ENCODE measurements at places on chromosomes 4 and X. TPM values are rescaled to one million over a fixed set of nuclear protein-coding genes. Genes with fewer than 3 reads are reported as not detected.

DNA sequence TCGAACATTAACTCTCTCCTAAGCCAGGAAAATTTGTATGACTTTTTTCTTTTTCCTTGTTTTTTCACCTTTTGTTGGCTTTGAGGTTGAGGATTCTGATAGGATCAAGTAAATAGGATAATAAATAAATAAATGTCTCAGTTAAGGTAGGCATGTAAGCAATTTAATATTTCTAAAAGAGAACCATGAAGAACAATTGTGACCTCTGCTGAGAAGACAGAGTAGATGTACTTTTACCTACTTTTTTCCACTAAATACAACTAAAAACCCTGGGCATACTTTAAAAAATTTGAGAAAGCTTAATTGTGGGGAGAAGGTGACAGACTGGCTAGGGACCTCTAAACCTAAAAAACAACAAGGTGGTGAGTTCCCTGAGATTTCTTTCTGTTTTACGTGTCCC is 31.6 kb upstream of the CLNK start:
- H3K27ac ChIP-seq, result no peak overlapping the region
- no peaks in the 10 kb centered on the region for H3K36me3 ChIP-seq
- no peaks in the 10 kb centered on the region for H3K27me3 ChIP-seq
- H3K4me3 ChIP-seq, result no peak overlapping the region

DNA sequence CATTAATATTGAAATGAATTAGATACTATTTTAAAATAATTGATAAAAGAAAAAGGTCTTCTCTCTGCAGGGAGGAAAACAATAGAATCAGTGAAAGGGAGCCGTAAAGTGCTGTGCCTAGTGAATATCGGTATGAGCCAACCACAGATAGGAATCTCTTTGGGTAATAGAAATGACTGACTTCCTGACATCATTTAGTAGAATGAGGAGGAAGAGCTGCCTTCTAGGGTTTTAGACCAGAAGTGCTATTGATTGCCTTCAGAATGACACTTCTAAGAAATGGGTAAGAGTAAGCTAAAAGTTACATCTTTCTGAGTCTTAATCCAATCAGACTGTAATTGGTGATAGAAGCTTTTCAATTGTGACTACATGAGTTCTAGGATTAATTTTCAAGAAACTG is 134.0 kb upstream of the MAP9 start:
- no peaks in the 10 kb centered on the region for H3K4me1 ChIP-seq
- H3K4me3 ChIP-seq, result no peak overlapping the region
- no peak for DNase-seq

GRCh38 chr4:29853833-29854232 is 866.3 kb upstream of the PCDH7 start:
- no peak overlapping the region for H3K4me3 ChIP-seq
- no peak for DNase-seq
- H3K4me1 ChIP-seq, result no peaks in the 10 kb centered on the region
- H3K36me3 ChIP-seq, result no peaks in the 10 kb centered on the region
- H3K27ac ChIP-seq, result no peak overlapping the region

DNA sequence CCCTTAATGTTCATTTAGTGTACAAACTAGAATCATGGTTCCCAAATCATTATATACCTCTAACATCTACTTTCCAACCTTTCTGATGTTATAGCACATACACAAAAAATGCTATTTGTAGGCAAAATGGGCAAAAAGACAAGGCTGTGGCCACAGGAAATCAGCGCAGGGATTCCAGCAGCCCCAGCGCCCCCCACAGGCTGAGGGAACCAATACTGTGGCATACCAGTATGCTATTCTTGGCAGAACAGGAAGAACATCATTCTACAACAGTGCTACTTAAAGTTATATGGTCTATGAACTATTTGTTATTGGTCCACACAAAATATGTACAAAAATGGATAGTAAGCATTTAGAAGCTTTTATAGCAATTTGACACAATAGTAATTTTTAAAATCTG is 25.3 kb downstream of the STEEP1 start:
- H3K27ac ChIP-seq, result no peak overlapping the region
- H3K27me3 ChIP-seq, result no peaks in the 10 kb centered on the region
- H3K4me1 ChIP-seq, result no peaks in the 10 kb centered on the region
- H3K4me3 ChIP-seq, result no peak overlapping the region

DNA sequence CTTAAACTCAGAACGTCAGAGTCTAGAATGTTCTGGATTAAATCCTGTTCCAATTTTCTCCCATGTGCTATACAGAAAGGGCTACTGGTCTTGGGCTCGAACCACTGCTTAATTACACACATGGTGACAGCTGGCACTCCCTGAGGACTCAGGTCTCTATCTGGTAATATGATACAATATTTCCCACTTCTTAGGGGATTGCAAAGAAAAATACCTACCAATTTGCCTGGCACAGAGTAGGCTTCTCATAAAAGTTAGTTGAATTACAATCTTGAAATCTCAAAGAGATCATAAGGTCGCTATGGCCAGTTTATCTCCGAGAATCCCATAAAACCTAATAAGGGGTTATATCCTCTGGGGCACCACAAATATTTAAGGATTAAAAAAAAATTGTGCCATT is 8.6 kb downstream of the GPM6B start:
- no peak overlapping the region for H3K4me3 ChIP-seq
- H3K36me3 ChIP-seq, result no peaks in the 10 kb centered on the region
- H3K27ac ChIP-seq, result no peak overlapping the region
- H3K27me3 ChIP-seq, result peaks cover 10% of the 10 kb centered on the region

DNA sequence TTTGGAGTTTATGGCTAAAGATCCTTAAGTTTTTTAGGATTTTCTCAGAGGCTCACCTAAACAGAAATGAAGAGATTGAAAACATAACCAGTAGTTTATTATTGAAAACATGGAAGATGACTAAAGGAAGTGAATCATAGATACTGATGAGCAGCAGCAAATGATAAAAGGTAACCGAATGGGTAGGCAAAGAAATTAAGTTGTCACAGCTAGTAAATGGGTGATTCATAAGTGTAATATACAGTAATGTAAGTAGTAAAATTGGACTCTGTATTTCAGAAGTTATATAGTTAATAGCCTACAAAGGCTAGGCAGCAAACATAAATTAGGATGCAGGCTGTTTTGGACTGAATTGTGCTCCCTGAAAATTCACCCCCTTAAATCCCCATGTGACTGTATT is 59.0 kb upstream of the ADGRA3 start:
- no peak overlapping the region for H3K4me3 ChIP-seq
- peaks cover 6% of the 10 kb centered on the region for H3K4me1 ChIP-seq
- H3K27me3 ChIP-seq, result no peaks in the 10 kb centered on the region
- DNase-seq, result no peak
- no peak overlapping the region for H3K27ac ChIP-seq
- H3K36me3 ChIP-seq, result no peaks in the 10 kb centered on the region

DNA sequence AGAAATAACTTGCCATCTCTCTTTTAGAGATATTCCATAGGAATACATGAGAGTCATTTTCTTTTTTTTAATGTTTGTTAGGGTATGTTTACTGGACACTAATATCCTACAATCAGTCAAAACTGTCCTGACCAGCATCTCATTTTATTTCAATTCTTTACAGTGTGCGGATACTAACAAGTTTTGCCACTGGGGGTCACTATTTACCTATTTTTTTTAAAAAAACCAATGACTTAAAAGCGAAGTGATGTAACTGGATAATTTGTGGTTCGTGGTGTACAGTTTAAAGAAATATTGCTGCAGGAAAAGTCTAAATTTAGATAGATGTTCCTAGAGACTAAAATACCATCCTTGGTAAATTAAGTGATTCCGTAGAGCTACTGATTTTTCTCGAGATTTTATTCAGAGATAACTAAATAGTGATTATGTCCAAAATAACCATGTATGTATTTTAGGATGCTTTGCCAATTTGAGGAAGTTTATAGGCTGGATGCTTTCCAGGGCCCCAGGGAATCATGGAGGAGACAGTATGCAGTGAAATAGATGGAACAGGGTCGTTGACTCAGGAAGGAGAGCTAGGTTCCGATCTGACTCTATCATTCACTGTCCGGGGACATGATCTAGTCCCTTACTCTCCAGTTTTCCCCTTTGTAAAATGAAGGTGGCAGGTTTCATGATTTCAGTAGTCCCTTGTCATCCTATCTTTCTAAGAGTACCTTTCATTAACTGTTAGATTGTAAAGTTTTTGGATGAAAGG is 34.0 kb upstream of the GNPDA2 start:
- no peak overlapping the region for H3K27ac ChIP-seq
- H3K36me3 ChIP-seq, result no peaks in the 10 kb centered on the region
- peak; percentile 18 for DNase-seq
- no peak overlapping the region for H3K4me3 ChIP-seq

GRCh38 chr4:24730256-24731001 is 64.9 kb upstream of the SOD3 start:
- no peak overlapping the region for H3K27ac ChIP-seq
- H3K4me1 ChIP-seq, result no peaks in the 10 kb centered on the region
- no peaks in the 10 kb centered on the region for H3K36me3 ChIP-seq
- DNase-seq, result no peak
- no peak overlapping the region for H3K4me3 ChIP-seq

- no peak for DNase-seq
- no peaks in the 10 kb centered on the region for H3K36me3 ChIP-seq
- H3K4me1 ChIP-seq, result no peaks in the 10 kb centered on the region
- no peak overlapping the region for H3K4me3 ChIP-seq
Measured at GRCh38 chr4:117434424-117434823, 349.0 kb upstream of the TRAM1L1 start.

DNA sequence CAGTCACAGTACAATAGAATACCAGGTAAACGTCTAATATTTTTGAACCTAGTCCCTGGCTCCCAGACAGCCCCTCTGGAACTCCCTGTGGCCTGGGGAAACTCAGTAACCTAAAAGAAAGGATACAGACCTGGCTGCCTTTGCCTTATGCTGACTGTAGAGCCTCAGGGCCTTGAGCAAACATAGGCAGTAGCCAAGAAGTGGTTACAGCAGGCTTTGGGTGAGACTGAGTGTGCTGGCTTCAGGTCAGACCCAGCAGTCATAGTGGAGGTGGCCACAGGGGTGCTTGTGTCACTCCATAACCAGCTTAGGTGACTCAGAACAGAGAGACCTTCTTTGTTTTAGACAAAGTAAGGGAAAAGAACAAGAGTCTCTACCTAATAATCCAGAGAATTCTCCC is 141.8 kb upstream of the PRDX4 start:
- H3K4me1 ChIP-seq, result no peaks in the 10 kb centered on the region
- H3K4me3 ChIP-seq, result no peak overlapping the region
- no peaks in the 10 kb centered on the region for H3K36me3 ChIP-seq
- H3K27ac ChIP-seq, result no peak overlapping the region

DNA sequence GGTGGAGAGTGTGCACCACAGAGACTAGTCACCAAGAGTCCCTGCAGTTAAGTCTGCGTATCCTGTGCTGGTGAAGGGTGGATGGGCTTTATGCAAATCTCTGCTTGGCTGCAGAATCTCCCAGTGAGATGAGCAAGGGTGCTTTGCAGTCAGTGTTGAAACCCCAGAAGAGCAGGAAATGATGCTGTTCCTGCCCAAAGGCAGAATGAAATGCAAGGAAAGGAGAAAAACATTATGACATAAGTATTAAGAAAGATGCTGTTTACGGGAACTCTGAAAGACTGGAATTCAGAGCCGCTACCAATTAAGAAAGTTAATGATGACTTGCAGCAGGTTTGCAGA is 25.4 kb upstream of the ACSL1 start:
- no peak overlapping the region for H3K4me3 ChIP-seq
- H3K4me1 ChIP-seq, result no peaks in the 10 kb centered on the region
- DNase-seq, result peak; percentile 51
- peak overlapping the region; percentile 91 for H3K27ac ChIP-seq
- no peaks in the 10 kb centered on the region for H3K27me3 ChIP-seq
- no peaks in the 10 kb centered on the region for H3K36me3 ChIP-seq

DNA sequence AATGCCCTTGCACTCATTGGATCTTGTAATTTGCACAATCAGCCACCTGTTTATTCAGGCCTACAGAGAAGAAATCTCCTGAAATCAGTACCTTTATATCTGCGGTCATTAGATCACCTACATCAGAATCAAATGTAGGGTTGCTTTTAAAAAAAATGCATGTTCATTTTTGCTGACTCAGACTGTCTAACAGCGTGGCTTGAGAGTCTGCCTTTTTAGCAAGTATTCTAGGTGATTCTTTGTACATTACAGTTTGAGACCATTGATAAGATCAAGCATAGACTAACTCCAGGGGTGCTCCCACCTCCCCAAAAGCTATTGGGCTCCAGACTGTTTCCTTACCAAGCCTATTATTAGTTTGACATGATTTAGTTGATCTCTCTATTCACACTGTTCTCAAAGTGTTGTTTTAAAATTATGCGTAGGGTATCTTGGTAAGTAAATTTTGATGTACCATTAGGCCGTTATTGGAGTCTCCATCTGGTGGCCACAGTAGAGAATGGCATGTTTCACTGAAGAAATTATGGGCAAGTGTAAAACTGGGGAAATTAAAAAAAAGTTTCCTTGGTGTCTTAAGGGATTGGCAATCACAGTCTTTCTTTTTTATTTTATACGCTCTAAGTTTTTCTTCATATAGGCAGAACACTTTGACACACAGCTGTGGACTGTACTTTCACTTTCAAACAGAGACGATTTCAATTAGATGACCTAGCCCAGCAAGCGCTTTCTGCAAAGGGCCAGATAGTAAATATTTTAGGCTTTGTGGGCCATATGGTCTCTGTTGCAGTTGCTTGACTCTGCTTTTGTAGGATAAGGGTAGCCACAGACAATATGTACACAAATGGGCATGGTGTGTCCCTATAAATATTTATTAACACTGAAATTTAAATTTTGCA is 33.7 kb upstream of the MSL3 start:
- no peaks in the 10 kb centered on the region for H3K36me3 ChIP-seq
- no peaks in the 10 kb centered on the region for H3K4me1 ChIP-seq
- no peak overlapping the region for H3K27ac ChIP-seq
- H3K27me3 ChIP-seq, result no peaks in the 10 kb centered on the region
- no peak overlapping the region for H3K4me3 ChIP-seq

DNA sequence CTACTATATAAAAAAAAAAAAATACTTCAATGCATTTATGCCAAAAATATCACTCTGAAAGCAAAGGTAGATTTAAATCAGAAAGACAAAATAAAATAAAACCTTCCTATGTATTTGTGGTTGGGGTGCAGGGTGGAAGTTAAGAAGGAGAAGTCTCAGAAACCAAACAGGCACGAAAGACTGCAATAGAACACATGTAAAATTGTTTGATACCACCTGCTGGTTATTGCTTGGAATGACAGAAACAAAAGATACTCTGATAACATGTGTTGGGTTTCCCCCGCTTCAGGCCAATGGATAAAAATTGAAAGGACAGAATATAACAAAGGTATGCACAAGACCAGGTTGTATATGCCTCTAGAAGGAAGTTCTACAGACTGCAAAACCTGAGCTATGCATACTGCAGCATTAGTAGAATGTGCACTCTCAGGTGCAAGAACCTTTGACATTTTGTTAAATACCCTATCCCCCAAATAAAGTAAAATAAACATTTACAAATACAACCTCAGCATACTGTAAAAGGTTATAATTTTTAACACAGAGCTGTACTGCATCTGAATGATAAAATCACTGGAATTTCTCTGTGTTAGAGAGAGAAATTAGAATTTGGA is 118.8 kb downstream of the GABRA2 start:
- no peaks in the 10 kb centered on the region for H3K36me3 ChIP-seq
- no peak for DNase-seq
- no peaks in the 10 kb centered on the region for H3K4me1 ChIP-seq
- no peak overlapping the region for H3K27ac ChIP-seq
- H3K4me3 ChIP-seq, result no peak overlapping the region

GRCh38 chr4:148954011-148954749 is 512.0 kb upstream of the NR3C2 start:
- H3K27me3 ChIP-seq, result no peaks in the 10 kb centered on the region
- DNase-seq, result no peak
- no peaks in the 10 kb centered on the region for H3K4me1 ChIP-seq
- H3K36me3 ChIP-seq, result no peaks in the 10 kb centered on the region
- no peak overlapping the region for H3K4me3 ChIP-seq

- no peak overlapping the region for H3K4me3 ChIP-seq
- H3K27ac ChIP-seq, result no peak overlapping the region
- H3K27me3 ChIP-seq, result peaks cover 4% of the 10 kb centered on the region
Measured at GRCh38 chrX:17012465-17012864, 66.0 kb downstream of the REPS2 start.

The NUDT10 gene
- 0.12 TPM for total RNA-seq

The USO1 gene
- total RNA-seq, result 64.2 TPM

The SPANXC gene
- not detected for total RNA-seq

The PCDH10 gene
- 0.58 TPM for total RNA-seq

All from left lung (tissue), 14 donors.